ENCODE measurements at places on chromosomes 13 and 19.

- DNase-seq: no peak
Measured at GRCh38 chr19:38392707-38393308, 4.3 kb downstream of the SPRED3 start.

GRCh38 chr19:33124207-33125098, 7.5 kb upstream of the WDR88 start:
- no peak for DNase-seq

DNA sequence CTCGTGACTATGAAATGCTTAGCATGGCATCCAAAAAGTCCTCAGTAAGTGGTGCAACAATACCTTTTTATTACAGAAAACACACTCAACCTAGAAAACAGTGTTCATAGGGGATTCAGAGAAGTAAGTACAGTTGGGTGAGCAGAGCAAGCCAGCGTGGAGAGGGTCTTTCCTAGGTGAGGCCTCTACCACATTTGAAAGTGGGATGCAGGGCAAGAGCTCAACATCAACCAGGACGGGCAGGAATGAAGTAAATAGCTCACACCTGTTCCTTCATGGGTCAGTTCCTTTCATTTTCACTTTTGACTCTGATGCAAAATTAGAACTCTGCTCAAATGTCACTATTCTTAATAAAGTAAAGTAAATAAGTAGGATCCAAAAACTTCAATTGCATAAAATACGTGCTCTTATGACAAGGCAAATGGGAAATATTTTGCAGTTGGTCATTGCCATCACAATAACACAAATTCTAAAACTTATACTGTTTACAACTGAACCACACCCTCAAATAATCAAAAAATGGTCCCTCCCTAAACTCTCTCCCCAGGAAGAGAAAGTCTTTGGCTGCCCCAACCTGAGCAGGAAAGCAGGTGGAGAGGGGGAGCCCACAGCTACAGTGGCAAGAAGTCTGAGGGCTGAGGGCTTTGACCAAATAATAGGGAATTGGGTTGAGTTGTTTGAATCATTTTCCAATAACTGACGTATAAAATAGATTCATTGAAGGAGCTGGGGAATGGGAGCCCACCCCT, 20.2 kb downstream of the CHAMP1 start:
- no peak for DNase-seq

DNA sequence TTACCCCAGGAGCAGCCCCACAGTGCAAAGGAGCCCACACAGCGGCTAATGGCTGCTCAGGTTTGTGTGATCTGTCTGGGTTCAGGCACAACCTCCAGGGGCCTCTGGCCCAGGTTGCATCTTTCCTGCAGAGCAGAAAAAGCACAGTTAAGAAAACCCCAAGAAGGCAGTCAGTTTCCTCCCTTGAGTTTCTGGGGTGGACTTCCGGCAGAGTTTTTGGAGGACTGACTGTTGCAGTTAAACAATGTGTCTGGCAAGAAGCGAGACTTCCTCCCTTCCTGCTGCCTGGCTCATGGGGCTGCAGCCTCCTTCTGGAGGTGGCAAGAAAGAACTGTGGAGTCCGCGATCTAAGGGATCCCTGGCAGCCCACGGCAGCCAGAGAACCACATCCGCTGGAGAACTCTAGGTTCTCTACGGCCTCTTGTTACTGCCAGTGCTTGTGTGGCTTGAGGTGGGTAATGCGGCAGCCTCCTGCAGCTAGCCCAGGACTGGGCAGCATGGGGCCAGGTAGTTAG, 114.4 kb downstream of the ZDHHC20 start:
- no peak for DNase-seq

- no peak for DNase-seq
Measured at GRCh38 chr13:109857325-109857724, 70.9 kb upstream of the IRS2 start.

DNA sequence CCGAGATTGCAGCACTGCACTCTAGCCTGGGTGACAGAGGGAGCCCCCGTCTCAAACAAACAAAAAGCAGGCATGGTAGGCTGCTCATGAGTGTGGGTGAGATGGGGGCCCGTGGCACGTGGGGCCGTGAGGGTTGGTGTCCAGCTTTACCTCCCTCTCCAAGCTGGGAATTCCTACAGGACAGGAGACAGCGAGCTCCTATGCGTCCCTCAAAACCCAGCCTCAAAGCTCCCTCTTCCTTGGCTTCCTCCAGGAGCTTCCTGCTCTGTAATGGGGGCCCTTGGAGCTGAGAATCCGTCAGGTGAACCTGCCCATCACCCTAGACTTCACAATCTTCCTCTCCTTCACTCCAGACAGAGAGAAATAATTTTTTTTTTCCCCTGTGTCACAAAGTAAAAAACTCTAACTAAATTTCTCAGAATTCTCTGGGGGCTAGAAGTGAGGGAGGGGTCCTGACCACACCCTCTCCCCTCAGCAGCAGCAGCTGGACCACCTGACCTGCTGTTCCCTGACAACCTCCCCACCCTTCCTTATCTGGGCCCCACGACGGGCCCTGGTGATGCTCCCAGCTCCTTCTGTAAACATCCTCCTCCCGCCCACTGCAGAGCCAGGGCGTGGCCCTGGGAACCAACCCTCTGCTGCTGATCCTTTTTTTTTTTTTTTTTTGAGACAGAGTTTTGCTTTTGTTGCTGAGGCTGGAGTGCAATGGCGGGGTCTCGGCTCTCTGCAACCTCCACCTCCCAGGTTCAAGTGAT, 22.1 kb upstream of the WDR18 start:
- no peak for DNase-seq

GRCh38 chr13:45925151-45925550, 73.6 kb upstream of the SIAH3 start:
- DNase-seq: no peak

DNA sequence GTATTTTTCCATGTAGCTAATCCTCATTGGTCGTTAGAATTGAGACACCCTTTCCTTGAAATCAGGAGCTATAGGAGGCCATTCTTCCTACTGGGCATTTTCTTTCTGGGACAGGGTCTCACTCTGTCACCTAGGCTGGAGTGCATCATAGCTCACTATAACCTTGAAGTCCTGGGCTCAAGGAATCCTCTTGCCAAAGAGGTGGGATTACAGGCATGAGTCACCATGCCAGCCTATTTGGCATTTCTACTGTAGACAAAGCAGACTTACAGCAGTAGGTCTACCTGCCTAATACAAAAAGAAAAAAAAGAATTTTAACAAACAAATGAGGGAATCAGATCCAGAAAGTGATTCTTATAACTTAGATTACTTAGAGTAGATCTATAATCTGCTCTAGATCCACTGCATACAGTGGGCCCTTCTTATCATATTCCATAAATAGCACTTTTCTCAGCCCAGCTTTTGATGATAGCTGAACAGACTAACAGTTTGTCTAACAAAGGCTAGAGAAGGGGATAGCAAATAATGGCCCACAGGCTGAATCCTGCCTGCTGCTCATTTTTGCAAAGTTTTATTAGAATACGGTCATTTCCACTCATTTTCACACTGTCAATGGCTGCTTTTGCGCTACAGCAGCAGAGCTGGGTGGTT, 36.7 kb upstream of the USPL1 start:
- no peak for DNase-seq

- DNase-seq: no peak
Measured at GRCh38 chr13:100363874-100364273, 224.7 kb downstream of the GGACT start.

DNA sequence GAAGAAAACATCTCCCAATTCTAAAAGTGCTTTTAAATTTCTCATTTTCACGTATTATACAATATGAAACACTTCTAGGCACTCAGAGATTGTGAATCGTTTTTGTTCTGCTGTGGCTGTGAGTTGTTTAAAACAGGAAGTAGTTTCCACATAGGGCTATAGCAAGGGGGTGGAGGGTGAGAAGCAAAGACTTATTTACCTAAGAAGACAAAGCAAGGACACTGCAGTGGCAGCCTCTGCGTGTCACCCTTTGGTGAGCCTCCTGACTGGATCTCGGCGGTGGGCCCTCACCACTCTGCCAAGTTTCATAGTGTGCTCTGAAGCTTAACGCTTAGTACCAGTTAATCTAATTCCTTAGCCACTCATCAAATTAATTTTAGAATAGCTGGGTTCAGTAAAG, 56.8 kb downstream of the TNFSF13B start:
- DNase-seq: no peak

- no peak for DNase-seq
Measured at GRCh38 chr13:97387890-97388289, 46.1 kb upstream of the RAP2A start.

- DNase-seq: no peak
Measured at GRCh38 chr19:5719274-5719960, 529 bp downstream of the LONP1 start.

- DNase-seq: no peak
Measured at GRCh38 chr13:45016792-45017425, 27.6 kb downstream of the GPALPP1 start.

DNA sequence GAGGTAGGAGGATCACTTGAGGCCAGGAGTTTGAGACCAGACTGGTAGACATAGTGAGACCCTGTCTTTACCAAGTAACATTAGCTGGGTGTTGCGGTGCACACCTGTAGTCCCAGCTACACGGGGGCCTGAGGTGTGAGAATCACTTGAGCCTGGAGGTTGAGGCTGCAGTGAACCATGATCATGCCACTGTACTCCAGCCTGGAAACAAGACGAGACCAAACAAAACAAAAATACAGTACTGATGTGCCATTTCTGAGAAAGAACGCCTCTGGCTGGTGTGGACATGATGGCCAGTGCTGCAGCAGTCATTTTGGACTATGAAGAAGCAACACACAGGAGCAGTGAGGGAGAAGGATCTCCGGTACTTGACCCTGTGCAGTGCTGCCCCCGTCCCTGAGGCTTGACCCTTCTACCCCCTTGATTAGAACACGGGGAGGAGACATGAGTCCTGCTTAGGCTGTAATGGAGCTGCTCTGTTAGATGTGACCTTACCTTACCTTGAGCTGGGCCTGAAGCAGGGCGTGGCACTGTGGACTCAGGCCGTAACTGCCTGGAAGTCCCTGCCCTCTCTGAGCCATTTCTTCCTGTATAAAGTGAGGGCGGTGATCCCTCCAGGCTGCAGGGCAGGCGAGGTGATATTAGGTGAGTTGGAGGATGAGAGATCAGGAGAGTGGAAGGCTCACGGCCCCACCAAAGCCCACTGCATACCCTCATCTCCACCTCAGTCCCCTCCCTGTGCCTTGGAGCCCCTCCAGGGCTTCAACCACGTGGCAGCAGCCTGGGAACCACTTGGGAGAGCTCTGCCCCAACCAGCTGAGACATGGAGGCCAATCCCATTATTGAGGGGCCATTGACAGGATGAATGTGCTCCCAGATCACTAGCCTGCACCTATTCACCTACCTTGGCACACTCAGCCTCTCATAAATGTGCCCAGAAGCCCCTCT, 5.9 kb downstream of the RPL18A start:
- DNase-seq: no peak
